ENCODE measurements at places on chromosomes 3 and 15.

DNA sequence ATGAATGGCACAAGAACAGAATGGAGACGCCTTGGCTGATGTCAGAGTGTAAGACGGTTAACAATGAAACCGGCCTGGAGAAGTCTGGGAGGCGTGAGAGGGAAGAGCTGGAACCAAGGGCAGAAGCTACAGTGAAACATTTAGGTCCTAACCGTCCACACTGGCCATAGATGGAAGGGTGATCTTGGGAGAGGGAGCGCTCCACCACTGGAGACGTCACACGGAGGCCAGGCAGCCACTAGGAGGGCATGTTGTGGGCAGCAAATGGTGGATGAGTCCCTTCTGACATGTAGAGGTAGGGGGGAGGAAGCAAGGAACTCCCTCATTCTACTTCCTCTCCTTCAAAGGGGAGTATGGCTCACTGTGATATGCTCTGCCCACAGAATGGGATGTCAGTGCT, 23.8 kb downstream of the FEM1B start:
- DNase-seq: no peak

DNA sequence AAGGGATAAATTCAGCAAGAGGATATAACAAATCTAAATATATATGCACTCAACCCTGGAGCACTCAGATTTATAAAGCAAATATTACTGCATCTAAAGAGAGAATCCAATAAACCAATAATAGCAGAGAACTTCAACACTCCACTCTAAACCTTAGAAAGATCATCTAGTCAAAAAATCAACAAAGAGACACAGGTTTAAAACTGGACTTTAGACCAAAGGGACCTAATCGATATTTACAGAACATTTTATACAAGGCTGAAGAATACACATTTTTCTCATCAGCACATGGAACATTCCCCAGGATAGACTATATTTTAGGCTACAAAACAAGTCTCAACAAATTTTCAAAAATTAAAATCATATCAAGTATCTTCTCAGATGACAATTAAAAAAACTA, 379.0 kb downstream of the GBE1 start:
- no peak for DNase-seq

DNA sequence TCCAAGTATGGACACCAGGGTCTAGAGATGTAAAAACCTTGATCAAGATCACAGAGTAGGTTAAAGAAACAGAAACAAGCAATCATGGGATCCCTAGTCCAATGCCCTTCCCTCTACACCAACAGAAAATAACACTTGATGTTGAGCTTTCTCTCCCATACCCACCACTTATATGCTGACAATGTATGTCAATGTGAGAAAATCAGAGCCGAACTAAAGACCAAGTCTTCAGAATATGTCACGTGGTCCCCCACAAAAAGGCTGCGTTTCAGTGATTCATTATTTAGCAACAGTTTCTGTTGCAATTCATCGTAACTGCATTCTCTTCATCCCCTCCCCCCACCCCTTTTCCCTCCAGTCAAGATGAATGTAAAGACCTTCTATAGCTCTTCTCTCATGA, 278.9 kb upstream of the STT3B start:
- no peak for DNase-seq

GRCh38 chr3:98784666-98785600, 21.8 kb downstream of the ST3GAL6 start:
- no peak for DNase-seq

- no peak for DNase-seq
Measured at GRCh38 chr3:99479768-99480167, 158.6 kb upstream of the COL8A1 start.

DNA sequence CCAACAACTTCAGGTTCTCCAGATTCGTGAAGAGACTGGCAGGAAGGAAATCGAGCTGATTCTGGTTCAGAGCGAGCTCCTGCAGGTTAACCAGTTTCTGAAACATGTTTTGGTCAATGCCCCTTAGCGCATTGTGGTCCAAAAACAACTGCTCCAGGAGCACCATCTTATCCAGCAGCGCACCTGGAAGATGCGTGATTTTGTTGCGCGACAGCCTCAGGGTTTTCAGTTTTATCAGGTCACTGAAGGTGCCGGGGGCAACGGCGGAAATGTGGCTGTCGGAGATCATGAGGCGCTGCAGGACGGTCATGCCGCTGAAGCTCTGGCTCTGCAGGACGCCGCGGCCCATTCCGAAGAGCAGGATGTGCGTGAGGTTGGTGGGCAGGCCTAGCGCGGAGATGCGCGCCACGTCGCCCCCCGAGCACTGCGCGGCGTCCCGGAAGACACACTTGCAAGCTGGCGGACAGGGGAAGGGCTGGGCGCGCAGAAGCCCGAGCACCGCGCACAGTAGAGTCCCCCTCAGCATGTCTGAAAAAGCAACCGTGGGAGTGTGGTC, 1.2 kb downstream of the GP5 start:
- no peak for DNase-seq

- DNase-seq: no peak
Measured at GRCh38 chr3:170572665-170573253, 13.1 kb downstream of the SLC7A14 start.
